ENCODE measurements at places on chromosomes 7 and 10.

DNA sequence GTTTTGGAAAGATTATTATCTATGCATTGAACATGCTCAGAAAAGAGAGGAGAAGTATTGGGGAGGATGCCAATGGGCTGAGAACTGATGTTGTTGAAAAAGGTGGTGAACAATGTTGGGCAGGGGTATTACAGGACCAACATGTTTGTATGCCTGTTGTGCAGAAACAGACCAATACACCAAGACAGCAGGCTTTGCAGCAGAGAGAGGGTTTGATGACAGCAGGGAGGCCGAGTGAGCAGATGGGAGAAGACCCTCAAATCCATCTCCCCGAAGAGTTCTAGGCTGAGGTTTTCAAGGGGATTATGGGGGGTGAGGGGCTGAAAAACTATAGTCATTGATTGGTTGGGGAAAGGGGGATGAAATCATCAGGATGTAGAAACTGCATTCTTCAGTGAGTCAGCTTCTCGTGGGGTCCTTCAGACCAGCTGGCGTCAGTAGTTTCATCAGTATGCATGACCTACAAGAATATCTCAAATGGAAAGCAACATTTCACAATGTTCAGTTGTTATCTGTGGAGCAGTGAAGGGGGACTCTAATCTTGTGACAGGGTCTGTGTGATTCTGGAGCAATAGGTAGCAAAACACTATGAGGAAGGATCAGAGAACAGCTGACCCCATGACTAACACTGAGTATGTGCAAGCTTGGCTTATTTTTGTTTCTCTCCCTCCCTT is 167.8 kb downstream of the BAMBI start:
- peak; percentile 80 for DNase-seq

- DNase-seq = peak; percentile 26
These were observed 170.9 kb upstream of the SMIM30 start for GRCh38 chr7:113289140-113289740.

- peak; percentile 15 for DNase-seq
These were observed 251.8 kb downstream of the MTERF1 start for GRCh38 chr7:91628742-91629141.

- DNase-seq = no peak
These were observed 2.7 kb downstream of the ITGB1 start for GRCh38 chr10:32955299-32955772.

GRCh38 chr7:57328963-57329362 is 121.0 kb upstream of the ZNF716 start:
- DNase-seq = no peak

DNA sequence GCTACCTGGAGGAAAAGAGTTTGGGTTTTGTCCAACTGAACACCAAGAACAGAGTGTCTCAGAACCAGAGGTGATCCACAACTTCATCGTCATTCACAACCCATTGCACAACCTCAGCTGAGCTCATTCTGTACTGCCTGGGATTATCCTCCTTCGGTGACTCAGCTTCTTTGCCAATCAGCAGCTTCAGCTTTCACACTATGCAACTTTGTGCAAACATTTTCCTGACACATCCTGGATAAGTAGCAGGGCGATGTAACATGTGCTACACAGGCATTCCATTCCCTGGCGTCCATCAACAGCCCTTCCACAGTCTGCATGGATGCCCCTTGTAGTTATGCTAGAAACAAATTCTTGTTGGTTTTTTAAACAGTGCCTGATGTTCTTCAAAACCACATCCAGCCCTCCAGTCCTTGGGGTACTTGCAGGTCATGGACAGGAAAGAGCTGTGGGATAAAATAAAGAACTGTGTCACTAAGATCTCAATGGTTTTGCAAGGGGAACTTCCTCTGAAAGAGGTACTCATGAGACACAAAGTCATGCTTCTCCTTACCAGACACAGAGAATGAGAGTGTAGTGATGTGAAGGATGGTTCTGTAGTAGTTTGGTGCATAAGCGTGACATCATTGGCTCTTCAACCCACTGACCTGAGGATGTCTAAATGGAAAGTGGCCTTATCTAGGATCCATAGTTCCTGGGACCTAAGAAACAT is 478.5 kb downstream of the KIF20B start:
- DNase-seq = peak; percentile 98

DNA sequence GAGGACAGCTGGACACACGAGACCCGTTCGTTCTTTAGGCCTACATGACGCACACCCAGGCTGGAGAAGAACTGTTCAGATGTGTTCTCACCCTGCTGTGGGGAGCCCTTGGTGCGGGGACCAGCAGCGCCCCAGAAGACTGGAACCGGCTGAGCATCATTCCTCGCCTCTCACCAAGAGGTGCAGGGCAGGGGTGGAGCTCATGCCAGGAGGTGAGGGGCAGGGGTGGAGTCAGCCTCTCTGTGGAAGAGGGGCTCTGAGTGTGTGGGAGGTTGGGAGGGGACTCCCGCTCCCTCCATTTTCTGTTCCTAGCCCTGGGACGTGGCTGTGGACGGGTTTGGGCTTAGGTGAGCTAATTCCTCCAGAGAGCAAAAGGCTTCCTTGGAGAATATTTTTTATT is 66.0 kb upstream of the SHH start:
- DNase-seq = no peak

GRCh38 chr7:127953423-127954356 is 77.5 kb downstream of the LRRC4 start:
- DNase-seq = peak; percentile 15

- DNase-seq = no peak
These were observed 56.5 kb upstream of the KDM7A start for GRCh38 chr7:140232957-140233917.

GRCh38 chr7:23234569-23235296 is 11.8 kb upstream of the GPNMB start:
- no peak for DNase-seq

- DNase-seq = no peak
These were observed 8.8 kb downstream of the DCLRE1C start for GRCh38 chr10:14945108-14945507.

- no peak for DNase-seq
These were observed 40.7 kb downstream of the JAKMIP3 start for GRCh38 chr10:132106431-132106830.

GRCh38 chr7:139709485-139709884 is 68.3 kb downstream of the HIPK2 start:
- peak; percentile 48 for DNase-seq

- DNase-seq = no peak
These were observed 128.9 kb downstream of the VIPR2 start for GRCh38 chr7:159015454-159016410.

Data from fibroblast of skin of right biceps (primary cell).